ENCODE measurements at places on chromosomes 13 and 19.

DNA sequence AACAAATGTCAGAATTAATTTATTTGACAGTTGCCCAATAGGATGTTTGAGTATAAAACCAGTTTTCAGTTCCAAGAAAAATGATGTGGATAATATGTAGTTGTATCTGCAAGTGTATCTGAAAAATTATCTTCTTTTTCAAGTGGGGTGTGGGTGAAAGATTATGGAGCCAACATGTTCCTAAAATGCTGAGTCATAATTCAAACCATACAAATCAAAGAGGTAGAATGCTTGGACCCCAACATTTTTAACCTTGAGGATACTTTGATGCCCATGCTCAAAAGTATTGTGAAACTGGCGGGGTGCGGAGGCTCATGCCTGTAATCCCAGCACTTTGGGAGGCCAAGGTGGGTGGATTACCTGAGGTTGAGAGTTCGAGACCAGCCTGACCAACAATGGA lies 54.0 kb upstream of the ZNF724 start:
- H3K27ac ChIP-seq = no peak overlapping the region
- H3K4me1 ChIP-seq = no peaks in the 10 kb centered on the region
- ATAC-seq = no peak
- H3K4me3 ChIP-seq = no peak overlapping the region
- peaks cover 4% of the 10 kb centered on the region for H3K27me3 ChIP-seq

GRCh38 chr19:2797280-2797679 lies 12.0 kb downstream of the THOP1 start:
- H3K36me3 ChIP-seq = peaks cover 58% of the 10 kb centered on the region
- ATAC-seq = no peak
- H3K4me3 ChIP-seq = no peak overlapping the region
- H3K27me3 ChIP-seq = no peaks in the 10 kb centered on the region

GRCh38 chr19:6887316-6887715 lies at the start of gene ADGRE1:
ADGRE1 (plus strand) TSS chr19:6887579; CDS start chr19:6887609, 30 bp downstream.
- H3K36me3 ChIP-seq = no peaks in the 10 kb centered on the region
- H3K4me3 ChIP-seq = peak within 1 kb of the TSS; percentile 35
- peaks cover 30% of the 10 kb centered on the region for H3K4me1 ChIP-seq
- H3K27me3 ChIP-seq = no peaks in the 10 kb centered on the region

- no peaks in the 10 kb centered on the region for H3K27me3 ChIP-seq
- no peaks in the 10 kb centered on the region for H3K4me1 ChIP-seq
- H3K4me3 ChIP-seq = no peak overlapping the region
- ATAC-seq = no peak
Measured at GRCh38 chr19:17570791-17571190, 15.3 kb downstream of the COLGALT1 start.

DNA sequence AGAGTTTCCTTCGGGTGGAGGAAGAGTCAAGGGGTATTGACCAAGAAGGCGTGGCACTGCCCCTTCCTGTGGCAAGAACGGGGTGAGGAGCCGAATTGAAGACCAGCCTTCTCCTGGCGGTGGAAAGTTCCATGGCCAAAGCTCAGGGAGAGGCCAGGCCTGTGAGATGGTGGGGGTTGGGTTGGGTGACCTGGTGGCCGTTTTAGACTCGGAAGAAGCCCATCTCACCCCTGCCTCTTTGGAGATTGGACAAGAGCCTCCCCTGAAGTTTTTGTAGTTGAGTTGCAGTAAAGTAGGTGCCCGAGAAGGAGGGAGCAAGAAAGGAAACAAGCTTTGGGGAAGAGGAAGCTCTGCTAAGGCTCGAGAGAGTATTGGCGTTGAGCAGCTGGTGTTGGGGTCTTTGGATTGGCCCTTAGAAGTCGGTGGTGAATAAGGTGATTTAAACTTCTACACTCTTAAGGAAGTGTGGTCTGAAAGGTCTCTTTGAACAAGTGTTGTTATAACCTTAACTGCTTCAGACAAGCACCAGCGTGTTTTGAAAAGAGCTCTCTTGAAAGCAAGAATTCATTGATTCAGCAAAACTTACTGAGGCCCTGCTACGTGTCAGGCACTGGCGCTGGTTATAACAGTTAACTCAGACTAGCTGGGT lies 964 bp downstream of the SPINT2 start:
- H3K36me3 ChIP-seq = peaks cover 5% of the 10 kb centered on the region
- peaks cover 33% of the 10 kb centered on the region for H3K4me1 ChIP-seq
- peak overlapping the region; percentile 94 for H3K4me3 ChIP-seq
- no peak for ATAC-seq
- peak overlapping the region; percentile 91 for H3K27ac ChIP-seq

GRCh38 chr19:15437355-15438123 lies 12.2 kb downstream of the WIZ start:
- no peak overlapping the region for H3K27ac ChIP-seq
- peaks cover 6% of the 10 kb centered on the region for H3K36me3 ChIP-seq
- H3K4me1 ChIP-seq = peaks cover 7% of the 10 kb centered on the region

DNA sequence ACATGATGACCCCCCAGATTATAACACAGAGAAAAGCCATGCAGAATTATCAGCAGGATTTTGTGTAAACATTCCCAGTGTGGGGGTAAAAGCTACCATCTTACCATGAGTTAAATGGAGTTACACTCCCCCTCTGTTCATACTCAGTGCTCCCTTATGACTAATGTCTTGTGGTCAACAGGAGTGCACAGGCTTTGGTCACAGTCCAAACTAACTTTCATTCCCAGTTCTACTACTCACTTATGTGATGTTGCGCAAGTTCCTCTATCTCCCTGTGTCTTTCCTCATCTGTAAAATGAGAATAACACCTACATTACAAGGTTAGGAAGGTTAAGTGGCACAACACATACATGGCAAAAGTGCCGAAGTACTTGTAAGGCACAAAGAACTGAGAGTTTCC lies 277.9 kb downstream of the RBM26 start:
- ATAC-seq = peak; percentile 60
- H3K4me3 ChIP-seq = no peak overlapping the region
- no peaks in the 10 kb centered on the region for H3K36me3 ChIP-seq
- H3K4me1 ChIP-seq = no peaks in the 10 kb centered on the region

- no peak overlapping the region for H3K4me3 ChIP-seq
- ATAC-seq = no peak
- H3K27ac ChIP-seq = no peak overlapping the region
- no peaks in the 10 kb centered on the region for H3K36me3 ChIP-seq
- peaks cover 18% of the 10 kb centered on the region for H3K27me3 ChIP-seq
- H3K4me1 ChIP-seq = no peaks in the 10 kb centered on the region
Measured at GRCh38 chr19:55454787-55455243, 6.6 kb downstream of the ISOC2 start.

- H3K4me1 ChIP-seq = no peaks in the 10 kb centered on the region
- no peak overlapping the region for H3K27ac ChIP-seq
- H3K36me3 ChIP-seq = peaks cover 16% of the 10 kb centered on the region
- no peak for ATAC-seq
- H3K4me3 ChIP-seq = no peak overlapping the region
- H3K27me3 ChIP-seq = no peaks in the 10 kb centered on the region
Measured at GRCh38 chr19:4988770-4989251, 19.9 kb downstream of the KDM4B start.

DNA sequence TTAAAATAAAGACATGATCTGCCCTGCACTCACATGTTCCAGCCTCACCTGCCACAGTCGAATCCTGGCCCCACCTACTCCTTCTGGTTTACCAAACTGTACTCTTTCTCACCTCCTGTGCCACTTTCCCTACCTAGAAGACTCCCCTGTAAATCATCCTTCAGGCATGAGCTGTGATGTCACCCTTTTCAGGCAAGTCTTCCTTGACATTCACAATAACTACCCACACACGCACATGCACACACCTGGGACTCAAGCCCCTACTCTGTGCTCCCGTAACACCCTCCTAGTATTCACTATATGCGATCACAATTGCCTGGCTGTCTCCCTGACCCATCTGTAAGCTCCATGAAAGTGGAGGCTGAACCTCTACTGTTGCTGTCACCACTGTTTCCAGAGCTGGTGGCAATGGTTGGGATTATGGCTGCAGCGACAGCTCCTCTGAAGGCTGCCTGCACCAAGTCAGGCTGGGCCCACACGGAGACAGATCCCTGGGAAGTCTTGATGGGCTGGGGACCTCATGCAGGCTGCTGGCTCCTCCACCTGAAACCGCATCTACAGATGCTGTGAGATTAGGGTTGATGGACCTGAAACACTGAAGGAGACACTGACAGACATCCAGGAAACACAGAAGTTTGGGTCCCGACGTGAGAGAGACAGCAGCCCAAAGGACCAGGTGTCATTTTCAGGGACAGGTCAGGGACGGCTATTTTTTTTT lies 611.1 kb downstream of the UQCRFS1 start:
- ATAC-seq = no peak
- H3K27me3 ChIP-seq = no peaks in the 10 kb centered on the region
- H3K27ac ChIP-seq = no peak overlapping the region
- no peak overlapping the region for H3K4me3 ChIP-seq
- H3K36me3 ChIP-seq = no peaks in the 10 kb centered on the region
- no peaks in the 10 kb centered on the region for H3K4me1 ChIP-seq

DNA sequence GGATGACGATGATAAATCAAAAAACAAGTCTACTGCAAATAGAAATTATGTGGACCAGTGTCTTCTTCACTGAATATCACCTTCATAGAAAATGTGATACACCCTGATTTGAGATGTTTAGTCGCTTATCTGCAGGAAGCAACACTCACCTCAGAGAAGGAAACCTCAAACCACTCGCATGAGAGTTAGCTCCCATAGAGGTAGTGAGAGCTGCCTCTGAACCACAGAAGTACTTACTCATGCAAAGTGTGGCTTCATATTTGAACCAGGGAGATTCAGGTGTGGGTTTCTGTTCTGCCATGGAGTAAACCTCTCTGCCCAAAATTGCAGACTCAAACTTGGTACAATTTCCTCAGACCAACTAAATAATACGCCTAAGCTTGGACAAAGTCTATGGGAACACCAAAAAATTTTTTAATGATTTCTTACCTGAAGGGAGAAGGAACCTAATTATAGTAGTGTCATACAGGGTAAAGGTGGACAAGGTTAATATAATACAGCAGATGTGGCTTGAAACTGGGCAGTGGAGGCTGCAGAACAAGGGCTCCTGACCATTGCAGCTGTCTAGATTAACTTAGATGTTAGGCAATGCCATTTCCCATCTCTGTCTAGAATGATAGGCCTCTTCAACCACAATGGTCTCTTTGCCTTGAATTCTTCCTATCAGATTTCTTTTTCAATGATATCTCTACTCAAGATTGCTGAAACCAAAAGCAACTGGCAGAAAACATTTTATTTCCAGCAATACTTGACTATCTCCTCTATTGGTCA lies 29.6 kb upstream of the RCBTB2 start:
- ATAC-seq = peak; percentile 99
- peak overlapping the region; percentile 13 for H3K4me3 ChIP-seq
- H3K27ac ChIP-seq = peak overlapping the region; percentile 17
- H3K27me3 ChIP-seq = peaks cover 33% of the 10 kb centered on the region

DNA sequence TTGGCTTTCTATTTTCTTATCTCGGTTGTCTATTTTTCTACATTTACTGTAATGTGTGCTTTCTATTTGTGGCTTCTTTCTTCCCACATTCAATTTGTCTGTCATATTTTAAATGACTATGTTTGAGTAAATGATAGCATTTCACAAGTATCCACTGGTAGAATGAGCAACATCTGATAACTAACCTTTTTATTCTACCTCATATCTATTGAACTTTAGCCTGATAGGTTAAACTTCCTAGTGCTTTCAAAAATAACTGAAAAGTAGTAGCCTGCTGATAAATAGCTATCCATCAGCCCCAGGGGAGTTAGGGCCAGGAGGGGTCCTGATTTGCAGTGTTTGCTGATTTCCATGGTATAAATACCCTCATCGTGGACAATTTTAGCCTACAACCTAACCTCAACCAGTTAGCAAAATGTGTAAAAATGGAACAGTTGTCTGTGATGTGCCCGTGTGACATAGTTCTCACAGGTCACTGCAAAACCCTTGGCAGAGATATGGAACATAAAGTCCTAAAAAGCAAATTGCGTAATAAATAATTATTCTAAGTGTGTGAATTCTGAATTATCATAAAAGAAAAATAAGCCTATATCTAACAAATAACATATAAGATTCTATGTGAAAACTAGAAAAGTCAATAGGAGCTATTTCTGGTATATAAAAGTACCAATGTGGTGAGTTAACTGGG lies 32.1 kb downstream of the KCTD12 start:
- no peak overlapping the region for H3K27ac ChIP-seq
- no peaks in the 10 kb centered on the region for H3K36me3 ChIP-seq
- H3K27me3 ChIP-seq = peaks cover 4% of the 10 kb centered on the region
- ATAC-seq = no peak
- H3K4me1 ChIP-seq = no peaks in the 10 kb centered on the region
- H3K4me3 ChIP-seq = no peak overlapping the region

GRCh38 chr13:42800109-42800643 lies 18.8 kb downstream of the FAM216B start:
- no peaks in the 10 kb centered on the region for H3K4me1 ChIP-seq
- ATAC-seq = no peak
- H3K4me3 ChIP-seq = no peak overlapping the region
- no peaks in the 10 kb centered on the region for H3K36me3 ChIP-seq

DNA sequence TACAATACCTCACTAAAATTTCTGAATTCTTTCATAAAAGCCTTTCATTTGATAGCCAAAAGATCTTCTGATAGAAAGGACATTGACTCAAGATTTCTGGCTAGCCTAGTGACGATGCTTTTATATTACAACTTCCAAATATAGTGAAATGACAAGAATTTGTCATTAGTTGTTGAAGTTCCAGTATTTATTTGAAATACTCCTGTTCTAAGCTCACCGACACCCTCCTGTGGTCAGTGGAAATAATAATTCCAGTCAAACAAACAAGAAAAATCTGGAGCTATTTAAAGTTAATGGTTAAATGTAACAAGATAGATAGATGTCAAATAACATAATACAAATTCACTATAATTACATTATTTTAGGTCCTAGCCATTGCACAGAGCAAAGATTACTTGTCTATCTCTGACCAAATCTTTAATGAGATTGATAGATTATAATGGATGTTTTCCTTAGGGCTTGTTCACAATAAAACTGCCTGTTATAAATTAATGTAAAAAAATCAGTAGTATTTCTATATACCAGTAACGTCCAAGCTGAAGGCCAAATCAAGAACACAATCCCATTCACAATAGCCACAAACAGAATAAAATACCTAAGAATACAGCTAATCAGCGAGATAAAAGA lies 195.5 kb downstream of the RGCC start:
- no peak for ATAC-seq
- no peaks in the 10 kb centered on the region for H3K36me3 ChIP-seq
- H3K27me3 ChIP-seq = no peaks in the 10 kb centered on the region

- peak overlapping the region; percentile 88 for H3K4me3 ChIP-seq
- peaks cover 6% of the 10 kb centered on the region for H3K36me3 ChIP-seq
- H3K27ac ChIP-seq = no peak overlapping the region
- H3K4me1 ChIP-seq = peaks cover 7% of the 10 kb centered on the region
- no peaks in the 10 kb centered on the region for H3K27me3 ChIP-seq
- ATAC-seq = peak; percentile 8
Measured at GRCh38 chr19:12885749-12886650, 1.0 kb downstream of the KLF1 start.

Data from activated T-helper 17 cell treated with anti-CD3 and anti-CD28 coated beads, Interleukin-2, amount 50 U/mL, for 72 hours (primary cell).